ENCODE measurements at places on chromosomes 16 and 17.

- no peak for DNase-seq
Measured at GRCh38 chr17:20966870-20967269, 75.9 kb downstream of the USP22 start.

- DNase-seq, result no peak
Measured at GRCh38 chr17:45914047-45914717, 19.8 kb downstream of the MAPT start.

DNA sequence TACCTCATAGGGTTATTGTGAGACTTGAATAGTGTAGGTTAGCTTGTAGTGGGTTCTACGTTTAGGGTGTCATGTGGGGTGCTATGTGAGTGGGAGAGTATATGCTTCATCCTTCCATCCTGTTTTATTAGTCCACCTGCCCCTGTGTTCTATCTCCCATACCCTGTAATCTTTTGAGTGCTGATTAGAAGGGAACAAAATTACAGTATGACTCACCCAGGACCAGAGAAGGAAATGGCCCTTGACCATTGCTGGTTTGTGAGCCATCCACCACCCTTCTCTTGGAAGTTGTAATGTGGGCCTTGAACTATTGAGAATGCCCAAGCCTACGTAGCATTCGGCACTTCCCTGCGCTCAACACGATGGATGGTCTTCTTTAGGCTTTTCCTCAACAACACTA is 17.1 kb downstream of the SAP30BP start:
- no peak for DNase-seq

- DNase-seq, result peak; percentile 64
Measured at GRCh38 chr17:79033741-79034501, 10.0 kb downstream of the C1QTNF1 start.

DNA sequence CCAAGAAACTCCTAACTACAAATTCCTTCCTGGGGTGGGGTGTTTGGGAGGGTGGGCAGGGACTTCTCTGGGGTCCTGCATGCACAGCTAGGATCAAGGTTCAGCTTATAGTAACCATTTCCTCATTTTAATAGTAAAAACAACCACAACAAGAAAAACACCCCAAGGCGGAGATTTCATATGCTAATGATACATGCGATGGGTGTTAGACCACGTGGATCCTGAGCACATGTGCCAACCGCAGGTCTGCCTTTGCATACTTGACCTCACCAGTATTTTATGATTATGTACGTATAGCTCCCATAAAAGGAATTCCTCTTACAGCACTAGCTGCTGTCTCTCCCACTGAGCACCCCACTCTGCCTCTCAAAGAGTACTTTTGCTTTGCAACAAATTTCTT is 1.9 kb downstream of the KRTAP4-11 start:
- DNase-seq, result no peak
